Liver (tissue), 10 donors: ENCODE measurements at places on chromosomes 5 and 9.

- no peak for DNase-seq
Observed at GRCh38 chr5:137842296-137842695, 25.4 kb upstream of the MYOT start.

GRCh38 chr9:105399117-105399516 is 48.7 kb upstream of the FSD1L start:
- no peak for DNase-seq

- peak; percentile 20 for DNase-seq
Observed at GRCh38 chr9:89884356-89885083, 279.7 kb downstream of the GADD45G start.

GRCh38 chr5:154367101-154367500 is 78.7 kb upstream of the SAP30L start:
- DNase-seq: no peak

GRCh38 chr9:136267261-136268111 is 21.9 kb upstream of the QSOX2 start:
- peak; percentile 97 for DNase-seq

DNA sequence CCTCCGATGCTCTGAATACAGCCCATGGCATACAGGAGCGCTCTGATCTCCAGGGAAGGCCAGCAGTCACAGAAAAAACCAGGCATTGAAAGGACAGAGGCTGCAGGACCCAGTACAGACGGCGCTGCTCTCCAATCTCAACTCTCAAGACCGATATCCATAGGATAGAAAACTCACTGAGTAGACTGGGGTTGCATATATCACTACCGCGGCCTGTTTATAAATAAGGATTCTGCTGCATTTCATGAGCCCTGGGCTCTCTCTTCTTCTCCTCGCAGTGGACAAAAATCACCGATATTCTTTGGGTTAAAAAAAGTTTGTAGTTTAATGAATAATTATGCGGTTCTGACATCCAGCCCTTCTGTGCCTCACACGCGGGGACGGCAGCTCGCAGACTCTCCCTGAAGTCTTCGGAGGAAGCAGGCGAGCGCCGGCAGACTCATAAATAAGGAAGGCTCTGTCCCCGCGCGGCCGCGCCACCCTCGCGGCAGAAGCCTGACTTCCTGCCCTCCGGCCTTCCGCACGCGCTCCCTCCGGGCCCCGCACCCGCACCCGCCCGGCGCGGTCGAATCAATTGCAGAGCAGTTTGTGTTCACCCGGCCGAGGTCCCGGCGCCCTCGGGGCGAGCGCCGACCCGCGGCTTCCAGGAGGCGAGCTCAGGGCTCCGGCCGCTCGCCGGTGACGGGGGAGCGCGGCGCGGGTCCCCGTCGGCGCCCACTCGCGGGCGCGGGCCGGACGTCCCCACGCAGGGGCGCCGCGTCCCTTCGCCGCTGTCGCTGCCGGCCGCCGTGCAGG is at the start of gene FAM78A:
Gene FAM78A (minus strand): TSS at position 417 of the 795 bp plus-strand sequence. CDS start 331 bp downstream, at position 86.
- peak; percentile 60 for DNase-seq

GRCh38 chr9:135130207-135130976 is 42.9 kb downstream of the OLFM1 start:
- DNase-seq: no peak

- no peak for DNase-seq
Observed at GRCh38 chr5:159936686-159937329, 20.5 kb downstream of the ADRA1B start.

DNA sequence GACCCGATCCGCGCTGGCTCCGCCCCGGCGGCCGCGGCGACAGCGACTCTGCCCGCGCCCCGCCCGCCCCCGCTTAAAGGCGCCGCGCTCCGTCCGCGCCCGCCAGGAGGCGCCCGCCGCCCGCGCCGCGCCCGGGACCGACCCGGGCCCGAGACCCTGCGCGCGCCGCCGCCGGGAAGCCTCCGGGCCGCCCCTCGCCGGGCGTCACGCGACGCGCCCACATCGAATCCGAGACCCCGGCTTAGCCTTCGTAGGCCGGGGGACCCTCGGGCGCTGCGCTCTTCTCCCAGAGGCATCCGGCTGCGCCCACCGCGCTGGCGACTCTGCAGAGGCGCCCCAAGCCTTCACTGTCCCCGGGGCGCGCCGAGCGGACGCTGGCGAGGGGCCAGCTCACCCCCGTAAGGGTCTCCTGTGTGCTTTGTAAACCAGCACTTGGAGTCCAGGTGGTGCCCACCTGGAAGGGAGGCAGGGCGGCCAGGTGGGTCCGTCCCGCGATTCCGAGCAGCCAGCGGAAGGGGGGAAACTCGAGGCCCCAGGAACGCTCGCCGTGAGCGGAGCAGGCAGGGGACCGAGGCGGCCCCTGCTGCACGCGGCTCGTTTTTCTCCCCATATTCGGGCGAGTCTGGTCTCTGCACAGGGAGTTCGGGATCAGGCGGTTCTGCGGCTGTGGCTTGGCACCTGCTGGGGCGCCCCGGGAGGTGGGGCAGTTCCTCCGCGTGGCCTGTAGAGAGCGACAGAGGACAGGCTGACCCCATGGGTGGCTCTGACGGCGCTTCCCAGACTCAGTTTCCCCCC is 423 bp upstream of the ABCA2 start:
- peak; percentile 71 for DNase-seq

DNA sequence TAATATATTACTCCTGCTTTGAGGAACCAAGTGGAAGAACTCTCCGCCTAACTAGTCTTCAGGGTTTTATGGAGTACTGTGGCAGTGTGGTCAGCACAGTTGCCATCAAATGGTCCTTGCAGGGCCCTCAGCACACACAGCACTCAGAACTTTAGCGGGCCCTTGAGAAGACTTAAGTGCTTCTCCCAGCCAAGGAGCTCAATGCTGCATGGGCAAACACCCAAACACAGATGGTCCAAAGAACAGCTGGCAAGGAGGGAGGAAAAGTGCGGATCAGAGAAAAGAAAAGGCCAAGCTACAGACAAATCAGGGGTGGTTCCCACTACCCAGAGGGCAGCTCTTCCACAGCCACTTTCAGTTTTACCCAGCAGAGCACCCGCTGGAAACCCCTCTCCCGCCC is 98.6 kb downstream of the SPOCK1 start:
- no peak for DNase-seq

DNA sequence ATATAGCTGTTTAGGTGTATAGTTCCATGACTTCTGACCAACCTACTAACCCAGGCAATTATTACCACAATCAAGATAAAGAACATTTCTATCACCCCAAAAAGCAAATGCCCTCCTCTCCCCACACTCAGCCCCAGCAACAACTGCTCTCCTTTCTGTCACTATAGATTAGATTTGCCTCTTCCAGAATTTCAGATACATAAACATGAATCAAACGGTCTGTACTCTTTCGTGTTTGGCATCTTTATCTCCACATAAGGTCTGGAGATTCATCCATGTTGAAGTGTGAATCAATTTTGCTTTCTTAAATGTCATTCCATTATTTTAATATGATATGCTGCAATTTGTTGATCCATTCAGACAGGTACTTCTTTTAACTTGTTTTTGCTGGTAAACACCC is 10.5 kb upstream of the GCNT1 start:
- no peak for DNase-seq

DNA sequence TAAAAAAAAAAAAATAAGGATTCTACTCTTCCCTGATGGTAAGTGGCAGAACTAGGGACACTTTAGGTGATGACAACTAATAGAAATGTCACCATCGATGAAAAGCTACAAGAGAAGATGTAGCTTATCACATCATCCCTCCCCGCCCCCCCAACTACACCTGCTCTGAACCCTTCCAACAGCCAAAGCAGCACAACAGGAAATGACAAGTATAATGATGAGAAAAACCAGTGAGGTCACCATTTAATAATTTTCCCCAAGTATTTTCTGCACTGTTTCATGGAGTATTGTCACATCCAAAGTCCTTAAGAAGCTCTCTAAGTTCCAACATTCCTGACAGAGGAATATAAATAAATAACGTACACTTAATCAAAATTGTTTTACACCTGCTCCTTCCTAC is 221.4 kb downstream of the EFNA5 start:
- DNase-seq: no peak

DNA sequence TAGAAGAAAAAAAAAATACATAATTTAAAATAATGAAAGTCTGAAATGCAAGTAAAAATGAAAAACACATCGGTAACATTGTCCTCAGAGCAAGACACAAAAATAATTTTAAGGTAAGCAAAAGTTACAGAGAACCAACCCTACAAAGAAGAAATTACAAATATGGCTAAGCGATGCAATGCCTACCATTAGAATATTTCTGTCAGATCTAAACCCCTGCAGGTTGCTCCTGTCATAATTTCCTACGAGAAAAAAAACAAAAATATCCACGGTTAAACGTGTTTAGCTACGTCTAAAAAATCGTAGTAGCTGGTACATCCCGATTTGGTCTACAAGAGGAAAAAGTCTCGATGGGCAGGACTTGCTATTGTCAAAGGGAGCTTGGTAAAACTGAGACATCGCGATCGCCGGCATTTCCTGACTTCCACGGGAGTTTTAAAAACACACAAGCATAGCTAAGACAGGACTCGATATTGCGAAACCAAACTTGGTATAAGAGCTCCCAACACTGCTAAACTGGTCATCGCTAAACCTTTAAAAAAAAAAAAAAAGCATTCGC is 1.1 kb upstream of the ANXA2R start:
- peak; percentile 47 for DNase-seq

DNA sequence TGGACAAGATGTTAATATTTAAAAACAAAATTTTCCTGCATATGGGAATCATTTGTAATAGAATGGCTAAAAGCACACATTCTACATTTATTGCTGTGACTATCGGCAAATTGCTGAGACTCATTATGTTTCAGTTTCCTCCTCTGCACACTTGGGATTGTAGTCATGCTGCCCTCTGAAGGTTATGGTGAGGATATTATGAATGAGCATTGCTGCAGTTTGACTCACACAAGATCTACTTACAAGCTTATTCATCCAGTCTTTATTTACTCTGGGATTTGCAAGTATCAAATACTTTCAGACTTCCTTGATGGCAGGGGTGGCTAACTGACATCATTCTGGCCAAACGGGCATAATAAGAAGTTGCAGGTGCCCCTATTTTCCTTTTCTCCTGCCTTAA is 9.5 kb upstream of the NFIL3 start:
- no peak for DNase-seq

DNA sequence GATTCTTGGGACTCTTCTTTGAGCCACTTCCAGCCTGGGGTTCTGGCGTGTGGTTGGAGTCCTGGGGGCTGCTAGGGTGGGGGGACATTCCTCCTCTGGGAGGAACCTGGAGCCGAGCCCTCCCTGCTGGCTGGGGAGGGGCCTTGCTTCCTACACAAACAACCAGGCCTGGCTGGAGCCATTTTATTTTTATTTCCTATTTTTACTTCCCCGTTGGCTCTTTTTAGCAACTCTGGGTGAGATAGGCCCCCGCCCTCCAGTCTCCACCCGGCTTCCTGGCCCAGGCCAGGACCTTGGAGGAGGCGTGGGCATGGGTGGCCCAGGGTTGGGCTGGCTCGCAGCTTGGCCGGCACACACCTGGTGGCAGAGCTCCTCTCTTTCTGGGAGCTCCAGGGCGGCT is 15.1 kb downstream of the RXRA start:
- DNase-seq: no peak

- DNase-seq: no peak
Observed at GRCh38 chr9:91720751-91721705, 229.0 kb downstream of the ROR2 start.

DNA sequence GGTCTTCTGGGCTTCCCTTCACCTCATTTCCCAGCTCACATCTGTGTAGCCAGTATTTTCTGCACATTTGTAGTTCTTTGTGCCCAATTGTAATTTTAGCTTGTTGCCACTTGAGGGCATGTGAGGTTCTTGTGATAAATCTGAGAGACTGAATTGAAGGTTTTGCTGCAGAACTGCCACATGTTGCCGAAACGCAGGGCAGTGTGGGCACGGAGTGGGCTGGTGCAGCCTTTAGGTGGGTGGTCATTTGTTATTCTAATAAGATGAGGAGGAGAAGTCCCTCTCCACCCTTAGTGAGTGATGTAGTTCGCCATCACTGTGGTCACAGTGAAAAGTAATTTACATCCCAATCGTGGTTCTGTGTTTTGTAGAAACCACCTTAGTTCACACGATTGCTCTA is 21.2 kb downstream of the OTULIN start:
- no peak for DNase-seq

GRCh38 chr9:122579874-122580273 is 3.3 kb downstream of the OR1L8 start:
- DNase-seq: no peak

- DNase-seq: no peak
Observed at GRCh38 chr5:63726496-63726895, 235.7 kb downstream of the HTR1A start.

DNA sequence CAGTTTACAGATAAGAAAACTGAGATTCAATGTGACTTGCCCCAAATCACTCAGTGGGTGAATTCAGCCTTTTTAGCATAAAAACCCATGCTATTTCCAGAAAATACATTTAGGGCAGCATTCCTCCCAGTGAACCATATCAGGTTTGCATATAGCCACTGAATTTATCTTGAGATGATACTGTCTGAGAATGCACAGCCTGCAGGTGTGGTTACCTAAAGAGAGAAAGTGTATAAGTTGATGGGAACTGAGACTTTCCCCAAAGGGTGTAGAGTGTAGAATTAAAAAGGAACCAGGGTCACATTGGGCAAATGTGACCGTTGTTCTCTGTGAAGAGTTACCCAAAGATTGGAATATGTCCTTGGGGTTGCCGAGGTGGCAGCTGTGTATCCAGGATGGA is 100.0 kb upstream of the PIK3R1 start:
- DNase-seq: no peak

DNA sequence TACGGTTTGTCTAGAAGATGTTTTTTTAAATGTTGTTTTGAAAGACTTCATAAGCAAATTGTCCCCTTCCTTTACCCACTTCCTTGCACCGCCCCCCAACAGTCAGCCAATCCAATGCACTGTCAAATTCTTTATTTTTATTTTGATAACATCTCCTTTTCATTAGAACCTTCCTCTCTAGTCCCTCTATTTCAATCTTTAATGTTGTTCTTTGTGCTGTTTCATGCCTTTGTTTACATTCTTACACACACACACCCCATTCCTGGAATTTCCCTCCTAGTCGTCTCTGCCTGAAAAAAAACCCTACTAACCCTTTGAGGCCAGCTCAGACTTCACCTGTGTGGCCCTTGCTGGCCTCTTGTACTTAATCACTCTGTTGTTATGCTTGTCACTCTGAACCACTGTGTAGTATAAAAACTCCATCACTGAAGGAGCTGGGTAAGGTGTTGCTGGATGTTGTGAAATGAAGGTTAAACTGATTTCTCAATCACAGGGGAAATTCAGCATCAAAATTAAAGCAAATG is 133.4 kb downstream of the UGCG start:
- DNase-seq: no peak

GRCh38 chr5:75412111-75412990 is 75.3 kb downstream of the HMGCR start:
- DNase-seq: no peak

- no peak for DNase-seq
Observed at GRCh38 chr5:21774801-21775200, 1078.3 kb downstream of the CDH12 start.

GRCh38 chr9:121354141-121354540 is 15.9 kb downstream of the STOM start:
- DNase-seq: no peak

GRCh38 chr5:88557881-88558280 is 289.2 kb upstream of the TMEM161B start:
- DNase-seq: no peak
